ENCODE measurements at places on chromosomes 16 and 17.

DNA sequence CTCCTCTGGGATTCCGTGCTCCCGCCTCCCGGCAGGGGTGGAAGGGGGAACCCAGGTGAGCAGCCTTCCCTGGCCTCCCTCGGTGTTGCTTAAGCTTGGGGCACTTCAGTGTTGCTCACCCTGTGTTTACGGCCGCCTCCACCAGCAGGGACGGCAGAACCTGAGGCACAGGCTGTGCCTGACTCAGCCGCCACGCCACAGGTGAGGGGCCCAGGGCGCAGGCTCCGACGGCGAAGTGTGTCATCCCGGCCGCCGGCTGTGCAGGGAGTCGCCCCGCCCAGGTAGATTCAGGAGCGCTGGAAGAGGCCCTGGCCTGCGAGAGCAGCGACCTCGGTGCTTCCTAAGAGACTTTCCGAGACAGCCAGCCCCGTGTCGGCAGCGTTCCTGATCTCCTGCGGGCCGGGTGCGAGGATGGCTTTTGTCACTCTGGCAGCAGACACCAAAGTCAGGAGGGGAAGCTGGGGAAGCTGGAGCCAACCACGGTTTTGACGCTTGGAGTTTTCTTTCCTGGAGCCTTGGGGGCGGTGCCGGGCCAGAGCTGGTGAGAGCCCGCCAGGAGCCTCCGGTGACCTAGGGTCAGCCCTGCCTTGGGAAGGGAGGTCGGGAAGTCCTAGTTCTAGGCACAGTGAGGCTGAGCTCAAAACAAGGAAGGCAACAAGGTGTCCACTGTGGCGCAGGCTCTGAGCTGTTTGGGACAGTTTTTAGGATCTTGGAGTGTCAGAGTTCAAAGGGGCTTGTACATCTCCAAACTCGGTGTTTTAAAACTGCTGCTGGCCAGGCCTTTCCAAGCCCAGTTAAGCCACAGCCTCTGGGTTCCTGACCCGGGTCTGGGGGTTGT, 2.1 kb downstream of the GSE1 start:
- no peak for DNase-seq

DNA sequence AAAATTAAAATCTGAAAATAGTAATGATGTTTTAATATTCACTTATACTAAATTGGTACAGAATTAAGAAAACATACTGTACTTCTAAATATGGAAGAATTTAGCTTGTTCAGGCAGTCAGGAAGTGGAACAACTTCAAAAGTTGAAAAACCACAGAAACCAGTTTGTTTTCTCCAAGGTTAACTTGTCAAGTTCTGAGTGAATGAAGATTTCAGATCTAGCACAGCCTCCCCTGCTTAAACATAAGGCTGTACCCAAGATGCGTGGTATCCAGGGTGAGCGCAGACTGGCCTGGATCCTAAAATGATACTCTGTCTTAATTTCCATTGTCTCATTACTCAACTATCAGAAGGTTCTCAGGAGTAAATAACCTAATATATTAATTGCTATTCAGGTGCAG, 730.7 kb upstream of the KIF2B start:
- DNase-seq, result no peak

GRCh38 chr17:50064253-50065001, 8.5 kb downstream of the ITGA3 start:
- no peak for DNase-seq

DNA sequence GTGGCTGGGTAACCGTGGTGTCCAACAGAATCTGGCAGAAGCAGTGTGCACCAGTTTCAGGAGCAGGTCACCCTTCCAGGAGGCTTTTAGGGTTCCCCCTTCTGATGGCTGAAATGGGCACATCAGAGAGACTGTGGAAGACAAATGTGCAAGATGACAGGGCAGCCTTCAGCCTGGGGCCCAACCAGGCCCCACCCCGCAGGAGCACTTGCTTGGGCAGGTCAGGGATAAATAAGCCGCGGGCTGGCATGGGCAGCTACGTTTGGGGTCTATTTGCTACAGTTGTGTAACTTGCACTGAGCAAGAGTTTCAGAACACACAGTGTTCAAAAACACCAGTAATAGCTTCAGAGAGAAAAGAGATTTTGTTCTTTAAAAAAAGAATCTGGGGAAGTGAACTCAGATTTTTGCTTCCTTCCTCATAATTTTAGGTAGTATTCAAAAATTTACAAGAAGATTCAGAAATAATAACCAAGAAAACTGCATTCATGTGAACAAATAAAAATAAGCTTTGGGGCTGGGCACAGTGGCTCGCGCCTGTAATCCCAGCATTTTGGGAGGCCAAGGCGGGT, 44.9 kb upstream of the BAHCC1 start:
- no peak for DNase-seq

DNA sequence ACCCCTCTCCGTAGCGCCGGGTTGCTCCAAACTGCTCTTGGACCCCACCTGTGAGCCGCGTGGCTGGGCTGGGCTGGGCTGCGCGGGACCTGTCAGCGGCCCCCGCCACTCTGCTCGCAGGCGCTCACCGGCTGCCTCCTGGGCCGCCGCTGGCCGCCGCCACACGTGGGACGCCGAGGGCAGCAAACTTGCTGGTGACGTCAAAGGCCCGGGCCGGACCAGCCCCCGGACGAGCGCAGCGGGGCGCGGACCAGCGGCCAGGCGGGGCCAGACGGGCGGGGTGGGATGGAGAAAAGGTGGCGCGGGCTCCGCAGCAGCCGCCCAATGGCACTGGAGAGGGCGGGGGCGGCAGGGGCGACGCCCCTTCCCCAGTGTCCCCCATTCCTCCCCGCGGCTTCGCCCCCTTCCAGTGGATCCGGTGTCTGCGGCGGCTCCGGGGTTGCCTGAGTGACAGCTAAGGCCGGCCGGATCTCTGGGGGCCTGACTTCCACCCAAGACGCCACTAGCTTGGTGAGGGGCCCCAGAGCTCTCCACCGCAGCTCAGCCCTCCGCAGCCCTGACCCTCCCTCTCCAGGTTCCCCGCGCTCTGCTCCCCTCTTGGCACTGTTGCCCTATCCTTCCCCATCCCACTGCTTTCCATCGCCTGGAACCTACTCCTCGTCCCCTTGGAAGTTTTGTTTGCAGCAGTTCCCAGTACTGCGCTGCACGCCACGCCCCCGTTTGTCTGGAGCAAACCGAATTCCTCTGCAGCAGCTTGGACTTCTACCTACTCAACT, at the start of gene HS3ST3A1:
TSS of gene HS3ST3A1 (minus strand) at position 154 of the 776 bp plus-strand sequence. CDS start 800 bp downstream, outside the sequence.
- no peak for DNase-seq

GRCh38 chr16:87317750-87318644, 805 bp upstream of the C16orf95 start:
- no peak for DNase-seq

- no peak for DNase-seq
Observed at GRCh38 chr17:50802609-50803571, 32.5 kb upstream of the WFIKKN2 start.

DNA sequence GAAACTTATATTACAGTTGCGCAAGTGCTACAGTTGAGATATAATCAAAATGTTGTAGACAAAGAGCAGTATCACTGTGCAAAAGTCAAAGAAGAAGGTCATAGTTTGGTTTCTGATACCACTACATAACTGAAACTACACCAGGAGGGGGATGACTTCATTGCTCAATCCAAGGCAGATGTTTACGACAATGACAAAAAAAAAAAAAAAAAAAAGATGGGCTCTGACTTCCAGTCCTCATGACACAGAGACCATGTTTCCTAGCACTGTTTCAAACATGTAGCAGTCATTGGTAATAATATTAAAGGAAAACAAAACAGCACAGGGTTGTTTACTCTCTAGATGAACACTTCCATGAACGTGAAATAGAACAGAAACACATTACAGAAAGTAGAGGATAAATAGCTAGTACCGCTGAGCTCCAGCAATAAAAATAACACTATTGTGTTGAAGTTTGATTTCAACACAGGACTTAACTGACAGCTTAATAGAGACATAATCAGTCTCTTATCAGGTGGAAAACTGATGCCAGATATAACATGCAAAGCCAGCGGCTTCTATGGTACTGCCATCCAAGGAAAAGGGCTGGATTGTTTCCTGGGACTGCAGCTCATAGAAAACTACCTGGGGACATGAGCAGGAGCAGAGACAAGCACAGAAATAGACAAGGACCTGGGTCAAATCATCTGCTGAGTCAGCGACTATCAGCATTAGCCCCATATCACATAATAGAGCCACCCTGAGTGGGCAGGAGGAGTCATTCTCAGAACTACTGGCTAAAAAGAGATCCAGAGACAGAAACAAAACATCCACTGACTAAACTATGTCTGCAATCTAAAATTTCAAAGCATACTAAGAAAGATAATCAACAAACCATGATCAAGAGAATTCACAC, 463.6 kb upstream of the SOX9 start:
- no peak for DNase-seq

GRCh38 chr16:84924331-84925091, 86.8 kb downstream of the ZDHHC7 start:
- no peak for DNase-seq

DNA sequence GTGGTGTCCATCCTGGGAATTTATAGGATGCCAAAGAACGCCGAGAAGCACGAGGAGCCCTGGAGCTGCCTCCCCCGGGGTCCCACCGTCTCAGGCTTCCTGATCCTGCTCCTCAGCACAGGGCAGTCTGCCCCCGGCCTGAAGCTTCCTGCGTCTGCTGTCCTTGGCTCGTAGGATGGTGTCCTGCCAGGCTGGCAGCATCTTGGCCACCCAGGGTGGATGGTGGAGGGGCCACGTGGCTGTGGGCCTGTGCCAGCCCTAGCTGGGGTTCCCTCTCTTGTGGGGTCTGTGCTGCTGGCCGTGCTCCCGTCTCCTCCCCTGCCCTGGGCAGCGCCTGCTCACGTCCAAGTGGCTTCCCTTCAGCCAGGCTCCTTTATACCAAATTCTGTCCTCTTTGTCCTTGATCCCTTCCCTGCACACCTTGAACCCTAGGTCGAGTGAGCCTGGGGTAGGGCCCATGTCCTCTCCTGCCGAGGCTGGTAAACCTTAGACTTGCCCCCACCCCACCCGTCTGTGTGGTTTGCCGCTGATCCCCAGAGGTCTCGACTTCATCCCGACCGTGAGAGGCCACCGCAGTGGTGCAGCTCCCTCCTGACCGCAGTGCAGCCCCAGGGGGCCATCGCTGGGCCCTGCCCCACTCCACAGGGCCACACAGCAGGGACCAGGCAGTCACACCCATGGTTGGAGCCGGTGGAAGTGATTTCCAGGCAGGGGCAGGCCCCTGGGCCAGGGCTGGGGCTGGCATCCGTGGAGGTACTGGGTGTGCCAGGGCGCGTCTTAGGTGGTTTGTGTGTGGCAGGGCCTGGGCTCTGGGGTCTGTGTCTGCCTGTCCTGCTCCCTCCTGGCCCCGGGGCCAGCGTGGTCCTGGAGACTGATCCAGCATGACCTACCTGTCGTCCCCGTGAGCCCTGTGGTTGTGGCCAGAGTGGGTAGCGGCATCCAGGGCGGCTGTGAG, 46.5 kb downstream of the BAIAP2 start:
- peak; percentile 31 for DNase-seq

DNA sequence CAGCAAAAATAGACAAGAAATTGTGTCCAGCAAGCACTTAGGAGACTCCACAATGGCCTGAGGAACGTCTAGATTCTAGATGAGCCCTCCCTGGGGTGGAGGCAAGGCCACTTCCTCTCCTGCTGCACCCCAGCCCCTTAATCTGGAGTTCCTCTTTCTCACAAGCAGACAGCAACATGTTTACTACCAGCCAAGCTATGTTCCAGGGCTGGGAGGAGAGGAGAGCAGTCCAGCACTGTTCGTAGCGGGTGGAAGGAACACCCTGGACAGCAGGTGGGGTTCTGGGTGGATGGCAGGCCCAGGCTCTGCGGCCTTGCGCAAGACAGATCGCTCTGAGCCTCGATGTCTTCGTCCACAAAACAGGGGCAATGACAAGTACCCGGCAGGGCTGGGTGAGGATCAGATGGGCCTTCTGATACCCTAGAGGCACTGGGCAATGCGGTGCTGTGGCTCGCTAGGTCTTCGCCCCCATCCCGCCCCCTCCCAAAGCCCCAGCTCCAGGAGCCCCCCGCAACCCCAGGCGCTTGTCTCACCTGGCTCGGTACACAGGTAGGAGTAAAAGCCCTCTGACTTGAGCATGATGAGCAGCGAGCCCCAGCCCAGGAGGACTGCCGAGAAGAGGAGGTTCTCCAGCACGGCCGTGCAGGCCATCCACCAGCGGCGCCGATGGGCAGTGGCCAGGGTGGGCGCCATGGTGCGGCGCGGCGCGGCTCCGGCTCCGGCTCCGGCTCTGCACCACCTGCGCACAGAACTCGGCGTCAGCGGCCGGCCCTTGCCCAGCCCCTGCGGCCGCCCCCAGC, 1.3 kb downstream of the SLC43A2 start:
- DNase-seq, result peak; percentile 62

- DNase-seq, result no peak
Observed at GRCh38 chr17:29764748-29765147, 142.0 kb upstream of the CORO6 start.

- no peak for DNase-seq
Observed at GRCh38 chr17:74532115-74532514, 840 bp upstream of the CD300LB start.

DNA sequence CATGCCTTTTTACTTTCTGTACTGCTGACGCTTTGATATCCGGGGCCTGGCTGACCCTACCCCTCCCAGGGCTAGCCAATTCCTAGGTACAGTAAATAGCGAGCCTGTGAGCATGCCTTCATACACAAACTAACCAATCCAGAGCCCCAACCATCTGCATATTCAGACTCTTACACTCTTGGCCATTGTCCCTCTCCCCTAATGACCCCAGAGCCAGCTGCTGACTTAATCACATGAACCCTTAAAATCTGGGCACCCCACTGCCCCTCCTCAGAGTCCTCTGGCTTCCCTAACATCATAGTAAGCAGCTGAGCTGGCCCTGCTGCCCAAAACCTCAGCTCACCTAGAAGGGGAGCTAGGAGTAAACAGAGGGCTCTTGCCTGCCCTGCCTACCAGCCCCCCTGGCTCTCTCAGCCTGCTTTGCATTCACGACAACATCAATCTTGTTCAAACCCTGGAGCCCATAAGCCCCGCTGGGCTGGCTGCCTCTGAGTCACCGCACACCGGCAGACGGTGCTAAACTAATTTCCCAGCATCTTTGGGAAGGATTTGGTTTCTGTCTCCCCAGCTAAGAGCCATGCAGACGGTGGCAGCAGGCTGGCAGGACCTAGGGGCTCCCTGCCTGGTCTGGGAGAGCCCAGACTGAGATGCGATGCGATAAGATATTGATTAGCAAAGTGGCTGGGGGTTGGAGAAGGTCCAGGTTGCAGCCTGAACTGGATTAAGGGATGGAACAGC, 63.2 kb downstream of the CLEC19A start:
- DNase-seq, result no peak

DNA sequence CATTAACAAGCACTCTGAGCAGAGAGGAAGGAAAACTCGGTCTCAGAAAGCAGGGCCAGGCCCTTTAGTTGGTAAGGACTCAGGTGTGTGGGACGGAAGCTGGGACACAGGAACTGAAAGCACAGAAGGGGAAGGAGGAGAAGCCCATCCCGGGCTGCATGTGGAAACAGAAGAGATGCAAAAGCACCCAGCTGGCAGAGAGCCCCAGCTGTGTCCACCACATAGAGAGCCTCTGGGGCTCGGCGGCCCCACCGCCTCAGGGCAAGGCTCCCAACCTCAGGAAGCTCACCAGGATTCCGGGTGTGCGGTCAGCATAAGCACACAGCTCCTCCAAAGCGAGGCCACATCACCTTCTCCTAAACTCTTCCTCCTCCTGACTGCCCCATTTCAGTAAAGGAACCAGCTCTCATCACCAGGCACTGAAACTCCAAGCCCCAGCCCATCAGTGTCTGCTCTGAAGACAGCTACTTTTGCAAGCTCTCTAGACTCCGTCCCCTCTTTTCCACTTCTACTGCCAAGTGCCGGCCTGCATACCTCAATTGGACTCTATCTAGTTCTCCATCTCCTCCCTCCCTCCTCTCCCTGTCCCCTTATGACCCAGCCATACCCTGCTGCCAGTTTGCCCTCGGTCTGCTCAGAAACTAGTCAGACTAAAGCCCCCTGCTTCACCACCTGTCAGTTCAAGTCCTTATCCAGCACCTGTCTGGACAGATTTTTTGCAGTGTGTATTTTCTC, 6.0 kb downstream of the ST3GAL2 start:
- DNase-seq, result no peak
